Heart left ventricle (tissue), 16 donors: ENCODE measurements at places on chromosomes 13 and 19. TPM values are rescaled to one million over a fixed set of nuclear protein-coding genes. Genes with fewer than 3 reads are reported as not detected.

Gene RFPL4AL1
- not detected for total RNA-seq

Gene NLRP13
- total RNA-seq: not detected

Gene TUBA3C
- not detected for total RNA-seq

Gene SKA3
- total RNA-seq: not detected

Gene PCDH9
- total RNA-seq: 24.1 TPM

Gene PSPN
- 1.3 TPM for total RNA-seq

Gene PABPC3
- 0.08 TPM for total RNA-seq

Gene MEDAG
- 8.0 TPM for total RNA-seq

DNA sequence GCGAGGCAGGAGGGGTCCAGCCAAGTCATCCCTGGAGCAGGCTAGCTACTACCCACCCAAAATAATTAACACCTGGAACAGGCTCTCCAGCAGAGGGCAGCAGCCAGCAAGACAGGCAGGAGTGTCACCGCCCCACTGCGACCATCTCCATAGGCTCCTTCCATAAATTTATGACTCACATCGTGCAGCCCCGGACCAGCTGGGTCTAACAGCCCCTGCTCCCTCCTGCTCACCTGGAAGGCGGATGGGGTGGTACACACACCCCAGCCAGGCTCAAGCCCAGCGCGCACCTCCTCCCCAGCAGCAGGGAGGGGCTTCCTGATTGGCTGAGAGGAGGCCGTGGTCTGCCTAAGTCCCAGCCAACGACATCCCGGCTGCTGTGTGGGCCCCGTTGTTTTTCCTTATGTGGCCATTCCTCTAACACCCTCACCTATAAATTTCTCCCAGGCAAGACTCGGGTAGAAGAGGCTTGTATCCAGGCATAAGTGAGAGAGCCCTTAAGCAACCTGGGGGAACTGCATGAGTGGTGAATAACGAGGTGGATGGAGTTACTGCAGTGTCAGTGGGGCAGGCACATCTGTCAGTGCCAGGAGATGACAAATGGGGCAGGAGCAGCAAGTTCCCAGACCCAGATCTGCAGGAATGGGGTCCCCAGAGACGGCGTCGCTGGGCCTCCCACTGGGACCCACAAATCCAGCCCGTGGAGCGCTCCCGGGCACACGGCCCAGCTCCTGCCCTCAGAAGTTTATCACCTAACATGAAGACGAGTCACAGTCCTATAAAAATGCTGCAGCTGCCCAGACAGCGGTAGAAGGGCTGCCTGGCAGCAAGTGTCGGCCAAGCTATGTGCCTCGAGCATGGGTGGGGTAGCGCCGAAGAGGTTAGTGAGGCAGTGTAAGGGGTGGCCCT is 43.1 kb downstream of the CEBPG start:
- peak; percentile 72 for DNase-seq

- no peak for DNase-seq
Observed at GRCh38 chr13:49567491-49567890, 17.9 kb downstream of the RCBTB1 start.

- DNase-seq: no peak
Observed at GRCh38 chr13:24618011-24618955, 61.9 kb upstream of the ATP12A start.

- DNase-seq: no peak
Observed at GRCh38 chr13:65217471-65217995, 2012.6 kb downstream of the PCDH9 start.

DNA sequence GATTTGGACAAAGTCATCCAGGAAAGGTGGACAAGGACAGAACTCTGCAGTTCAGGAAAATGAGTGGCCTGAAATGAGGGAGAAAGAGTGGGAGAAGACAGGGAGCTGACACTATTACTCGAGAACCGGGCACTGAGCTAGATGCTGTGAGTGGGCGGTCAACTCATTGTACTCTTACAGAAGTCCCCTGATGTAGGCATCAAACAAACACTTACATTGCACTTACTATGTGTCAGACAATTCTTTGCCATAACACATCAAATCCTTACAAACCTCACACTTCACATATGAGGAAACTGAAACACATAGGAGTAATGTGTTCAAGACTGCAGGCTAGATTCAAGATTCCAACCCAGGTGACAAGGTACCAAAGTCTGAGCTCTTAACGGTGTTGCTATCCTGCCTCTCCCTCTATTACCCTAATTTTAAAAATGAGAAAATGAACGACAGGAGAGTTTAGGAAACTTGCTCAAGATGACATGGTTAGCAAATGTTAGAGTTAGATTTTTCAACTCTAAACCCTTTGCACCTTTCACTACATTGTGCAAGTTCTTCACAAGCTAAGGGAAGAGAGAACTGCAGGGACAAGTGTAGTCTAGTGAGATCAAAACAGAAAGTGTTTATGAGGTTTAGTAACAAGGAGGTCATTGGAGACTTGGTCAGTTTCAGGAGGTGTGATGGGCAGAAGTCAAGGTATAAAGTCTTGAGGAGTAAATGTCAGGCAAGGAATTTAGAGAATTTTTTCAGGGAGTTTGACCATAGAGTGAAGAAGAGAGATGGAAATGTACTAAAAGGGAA is 4.9 kb upstream of the MEDAG start:
- DNase-seq: no peak

- DNase-seq: no peak
Observed at GRCh38 chr13:40070357-40070756, 414.9 kb downstream of the COG6 start.

DNA sequence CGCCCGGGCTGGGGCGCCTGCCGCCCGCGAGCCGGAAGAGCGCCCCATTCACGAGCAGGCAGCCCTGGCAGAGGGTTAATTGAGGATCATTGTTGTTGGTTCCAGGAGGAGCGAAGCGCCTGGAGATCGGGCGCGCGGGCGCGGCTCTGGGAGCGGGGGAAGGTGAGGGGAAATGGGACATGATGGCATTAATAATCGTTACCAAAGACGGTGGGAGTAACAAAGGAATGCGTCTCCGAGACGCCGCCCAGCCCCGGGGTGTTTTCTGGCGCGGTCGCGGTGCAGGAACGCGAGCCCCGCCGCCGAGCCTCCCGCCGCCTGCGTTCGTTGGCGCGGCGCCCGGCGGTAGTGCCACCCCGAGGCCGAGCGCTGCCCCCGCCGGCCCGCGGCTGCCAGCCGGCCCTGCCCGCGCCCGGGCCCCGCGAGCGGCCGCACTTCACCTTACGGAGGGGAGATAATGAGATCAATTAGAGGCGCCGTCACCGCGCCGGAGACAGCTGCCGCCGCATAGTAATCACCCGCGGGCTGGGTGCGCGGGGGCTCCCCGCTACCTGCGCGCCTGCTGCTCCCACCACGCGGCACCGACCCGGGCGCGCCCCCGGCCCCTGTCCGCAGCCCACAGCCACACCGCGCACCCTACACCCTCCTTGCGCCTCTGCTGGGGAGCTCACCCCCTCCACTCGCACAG is 2.8 kb downstream of the ZNF536 start:
- DNase-seq: no peak

GRCh38 chr13:51802631-51803418 is 1.1 kb downstream of the DHRS12 start:
- no peak for DNase-seq

- peak; percentile 56 for DNase-seq
Observed at GRCh38 chr19:18589380-18590272, 1.0 kb downstream of the REX1BD start.

DNA sequence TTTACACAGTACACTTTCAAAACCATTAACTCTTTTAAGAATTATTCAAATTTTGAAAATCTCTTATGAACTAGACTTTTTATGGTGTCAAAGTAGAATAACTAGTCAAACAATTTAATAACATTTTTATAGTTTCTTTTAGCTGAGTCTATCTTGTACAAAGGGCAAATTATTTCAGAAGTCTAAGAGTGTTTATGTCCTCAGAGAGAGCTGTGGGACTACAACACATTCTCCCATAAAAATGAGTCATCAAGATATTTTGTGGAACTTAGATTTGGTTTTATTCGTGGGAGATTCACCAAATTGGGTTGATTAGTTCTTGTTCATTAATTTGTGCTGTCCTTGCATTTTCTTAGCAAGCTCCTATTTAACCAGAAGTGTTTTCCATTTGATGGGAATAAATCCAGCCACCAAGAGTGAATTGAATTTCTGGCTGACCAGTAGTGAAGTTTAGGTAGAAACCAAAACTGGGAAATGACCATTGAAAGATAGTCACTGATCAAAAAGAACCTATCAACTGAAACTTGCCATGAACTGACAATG is 291.0 kb downstream of the DLEU7 start:
- no peak for DNase-seq

GRCh38 chr19:33245948-33246708 is 20.5 kb upstream of the SLC7A10 start:
- no peak for DNase-seq

- DNase-seq: no peak
Observed at GRCh38 chr19:19533841-19534240, 4.2 kb upstream of the CILP2 start.

- DNase-seq: no peak
Observed at GRCh38 chr13:70729369-70729768, 621.1 kb upstream of the KLHL1 start.

GRCh38 chr13:86476656-86477055 is 677.4 kb upstream of the SLITRK6 start:
- DNase-seq: no peak

GRCh38 chr13:35549481-35549880 is 73.0 kb upstream of the MAB21L1 start:
- no peak for DNase-seq

GRCh38 chr13:113951246-113951999 is 22.5 kb downstream of the C13orf46 start:
- DNase-seq: peak; percentile 88

DNA sequence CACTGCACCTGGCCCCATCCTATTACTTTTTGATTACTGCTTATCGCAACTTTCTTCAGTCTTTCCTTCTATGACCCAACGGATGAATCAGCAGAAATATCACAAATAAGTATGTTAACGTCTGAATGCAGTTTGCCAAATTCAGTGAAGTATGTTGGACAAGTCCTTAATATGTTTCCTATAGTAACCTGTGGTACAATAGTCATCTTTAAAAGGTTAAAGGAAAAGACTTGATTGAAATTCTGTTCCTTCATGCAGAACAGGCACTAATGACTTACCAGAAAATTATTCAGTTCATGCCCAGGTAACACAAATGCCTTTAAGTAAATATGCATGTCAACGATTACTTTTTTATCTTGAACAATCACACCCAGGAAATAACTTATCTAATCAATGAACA is 242.6 kb downstream of the KCTD12 start:
- DNase-seq: no peak

DNA sequence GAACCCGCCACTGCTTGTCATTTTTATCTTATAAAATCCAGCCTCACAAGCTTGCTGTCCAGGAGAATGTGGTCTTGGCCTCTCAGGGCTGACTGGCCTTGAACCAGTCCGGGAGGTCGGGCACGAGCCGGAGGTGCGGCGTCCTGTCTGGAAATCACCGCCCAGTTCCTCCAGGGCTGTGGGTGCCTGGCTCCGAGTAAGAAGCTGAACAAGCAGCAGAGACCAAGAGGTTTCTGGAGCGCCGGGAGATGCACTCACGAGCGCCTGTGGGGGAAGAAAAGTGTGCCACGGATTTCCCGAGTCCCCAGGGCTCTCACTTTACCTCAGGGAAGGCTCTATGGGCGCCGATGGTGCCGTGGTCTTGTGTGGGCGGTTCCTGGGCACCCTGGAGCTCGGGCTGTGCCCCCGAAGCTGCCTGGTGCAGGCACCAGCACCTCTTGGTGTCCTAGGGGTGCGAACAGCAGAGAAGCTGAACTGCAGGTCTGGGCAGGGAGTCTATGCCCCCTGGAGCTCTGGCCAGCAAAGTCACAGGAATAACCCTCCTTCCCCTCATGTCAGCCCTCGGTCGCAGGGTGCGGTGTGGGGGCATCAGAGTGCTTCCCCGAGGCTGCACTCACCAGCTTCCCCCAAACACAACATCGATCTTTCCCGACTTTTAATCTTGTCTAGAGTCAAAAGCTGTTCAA is 50.0 kb downstream of the GAS6 start:
- no peak for DNase-seq

DNA sequence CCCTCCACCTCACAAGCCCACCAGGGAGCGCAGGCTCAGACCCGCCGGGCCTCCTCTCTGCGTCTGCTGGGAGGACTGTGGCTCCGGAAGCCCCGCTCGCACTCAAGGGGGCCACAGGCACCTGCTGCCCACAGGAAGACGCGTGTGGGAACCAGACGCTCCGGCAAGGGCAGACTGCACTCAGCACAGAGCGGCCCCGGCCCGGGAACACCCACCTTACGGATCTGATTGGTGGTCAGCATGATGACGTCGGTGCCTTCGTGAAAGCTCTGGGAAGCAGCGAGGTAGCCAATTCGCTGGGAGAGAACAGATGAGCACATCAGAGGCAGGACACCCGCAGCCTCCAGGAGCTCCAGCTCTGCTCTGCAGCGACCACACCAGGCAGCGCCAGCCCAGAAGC is 14.6 kb downstream of the AP3D1 start:
- no peak for DNase-seq

DNA sequence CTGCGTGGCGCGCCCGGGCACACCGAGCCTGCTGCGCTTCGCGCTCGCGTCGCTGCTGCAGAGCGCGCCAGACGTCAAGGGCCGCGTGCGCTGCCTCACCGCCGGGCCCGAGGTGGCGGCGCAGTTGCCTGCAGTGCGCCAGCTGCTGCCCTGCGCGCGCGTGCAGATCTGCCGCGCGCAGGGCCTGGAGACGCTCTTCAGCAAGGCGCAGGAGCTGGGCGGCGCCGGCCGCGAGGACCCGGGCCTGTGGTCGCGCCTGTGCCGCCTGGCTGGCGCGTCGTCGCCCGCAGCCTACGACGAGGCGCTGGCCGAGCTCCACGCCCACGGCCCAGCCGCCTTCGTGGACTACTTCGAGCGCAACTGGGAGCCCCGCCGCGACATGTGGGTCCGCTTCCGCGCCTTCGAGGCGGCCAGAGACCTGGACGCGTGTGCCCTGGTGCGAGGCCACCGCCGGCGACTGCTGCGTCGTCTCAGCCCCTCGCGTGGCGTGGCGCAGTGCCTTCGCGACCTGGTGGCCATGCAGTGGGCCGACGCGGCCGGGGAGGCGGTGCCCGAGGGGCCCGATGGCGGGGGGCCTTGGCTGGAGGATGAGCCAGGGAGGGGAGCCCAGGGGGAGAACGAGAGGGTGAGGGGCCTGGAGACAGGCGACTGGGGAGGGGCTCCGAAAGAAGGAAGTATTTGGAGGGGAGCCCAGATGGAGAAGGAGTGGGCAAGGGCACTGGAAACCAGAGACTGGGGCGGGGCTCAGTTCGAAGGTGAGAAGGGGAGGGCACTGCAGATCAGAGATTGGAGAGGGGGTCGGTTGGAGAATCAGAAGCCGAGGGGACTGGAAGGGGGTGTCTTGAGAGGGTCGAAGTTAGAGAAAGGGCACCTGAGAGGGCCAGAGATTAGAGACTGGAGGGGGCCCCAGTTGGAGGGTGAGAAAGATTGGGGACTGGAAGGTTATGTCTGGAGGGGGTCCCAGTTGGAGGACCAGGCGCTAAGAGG is 24.7 kb downstream of the ZSWIM9 start:
- no peak for DNase-seq

- DNase-seq: peak; percentile 80
Observed at GRCh38 chr13:110387451-110388107, 80.5 kb downstream of the COL4A2 start.
